Esophagus mucosa (tissue), 1 donor: ENCODE measurements at places on chromosomes 11 and 22.

- no peak for ATAC-seq
These were observed 145.6 kb downstream of the CSNK2A3 start for GRCh38 chr11:11207428-11207827.

DNA sequence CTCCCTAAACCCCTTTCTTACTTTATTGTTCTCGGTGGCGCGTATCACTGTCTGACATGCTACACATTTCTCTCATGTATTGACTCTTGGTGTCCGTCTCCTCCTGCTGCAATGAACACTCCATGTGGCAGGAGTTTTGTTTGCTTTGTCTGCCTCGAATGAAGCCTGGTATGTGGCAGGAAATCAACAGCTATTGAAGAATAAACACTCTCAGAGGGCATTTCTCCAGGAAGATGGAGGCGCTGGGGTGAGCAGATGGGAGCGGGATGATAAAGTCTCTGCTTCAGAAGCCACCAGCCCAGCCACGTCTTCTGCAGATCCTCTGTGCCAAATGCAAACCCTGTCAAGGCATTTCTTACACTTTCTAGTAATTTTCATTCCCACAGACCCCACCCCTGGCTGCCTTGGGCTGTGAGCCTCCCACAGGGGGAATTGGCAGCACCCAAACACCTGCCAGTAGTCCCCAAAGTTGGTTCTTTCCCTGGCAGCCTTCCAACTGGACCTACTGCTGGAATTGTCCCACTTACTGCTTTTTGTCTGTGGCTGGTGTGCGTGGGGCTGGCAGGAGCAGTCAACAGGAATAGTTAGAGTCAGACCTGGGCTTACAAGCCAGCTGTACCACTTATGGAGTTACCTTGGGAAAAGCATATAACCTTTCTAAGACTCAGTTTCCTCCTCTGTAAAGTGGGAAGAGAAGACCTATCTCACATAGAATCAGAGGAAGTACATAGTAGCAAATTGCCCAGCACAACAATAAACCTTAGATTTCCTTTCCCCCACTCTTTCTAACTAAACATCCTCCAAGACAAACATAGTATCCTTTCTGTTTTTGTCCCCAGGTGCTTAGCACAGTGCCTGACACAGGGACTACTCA lies 13.3 kb upstream of the IL10RA start:
- no peak for ATAC-seq

DNA sequence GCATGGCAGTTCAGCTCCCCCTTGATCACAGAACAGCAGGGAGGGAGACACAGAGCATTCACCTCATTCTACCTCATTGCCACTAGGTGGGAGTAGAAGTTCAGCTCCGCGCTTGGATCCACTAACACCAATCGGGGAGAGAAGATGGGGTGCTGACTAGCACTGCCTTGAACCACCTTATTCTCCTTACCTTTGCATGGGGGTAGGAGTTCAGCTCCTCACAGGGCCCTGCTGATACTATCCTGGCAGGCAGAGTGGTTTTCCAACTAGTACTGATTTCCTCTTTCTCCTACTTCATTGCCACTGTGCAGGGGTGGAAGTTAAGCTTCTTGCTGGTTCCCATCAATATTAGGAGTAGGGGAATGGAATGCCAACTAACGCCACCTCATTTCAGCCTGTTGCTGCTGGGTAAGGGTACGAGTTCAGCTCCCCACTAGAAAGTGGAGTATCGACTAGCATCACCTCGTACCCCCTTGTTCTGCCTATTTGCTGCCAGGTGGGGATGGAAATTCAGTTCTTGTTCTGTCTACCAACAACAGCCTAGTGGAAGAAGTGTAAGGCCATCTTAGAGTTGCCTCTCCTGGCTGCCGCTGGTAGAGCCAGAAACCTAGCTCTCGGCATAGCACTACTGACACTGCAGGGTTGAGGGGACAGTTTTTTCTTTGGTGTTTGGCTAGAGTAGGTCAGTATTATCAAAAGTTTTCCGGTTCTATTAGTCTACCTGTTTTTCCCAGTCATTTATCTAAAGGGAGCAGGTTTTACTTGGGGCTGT lies 550.9 kb upstream of the CCDC90B start:
- ATAC-seq: peak; percentile 68

DNA sequence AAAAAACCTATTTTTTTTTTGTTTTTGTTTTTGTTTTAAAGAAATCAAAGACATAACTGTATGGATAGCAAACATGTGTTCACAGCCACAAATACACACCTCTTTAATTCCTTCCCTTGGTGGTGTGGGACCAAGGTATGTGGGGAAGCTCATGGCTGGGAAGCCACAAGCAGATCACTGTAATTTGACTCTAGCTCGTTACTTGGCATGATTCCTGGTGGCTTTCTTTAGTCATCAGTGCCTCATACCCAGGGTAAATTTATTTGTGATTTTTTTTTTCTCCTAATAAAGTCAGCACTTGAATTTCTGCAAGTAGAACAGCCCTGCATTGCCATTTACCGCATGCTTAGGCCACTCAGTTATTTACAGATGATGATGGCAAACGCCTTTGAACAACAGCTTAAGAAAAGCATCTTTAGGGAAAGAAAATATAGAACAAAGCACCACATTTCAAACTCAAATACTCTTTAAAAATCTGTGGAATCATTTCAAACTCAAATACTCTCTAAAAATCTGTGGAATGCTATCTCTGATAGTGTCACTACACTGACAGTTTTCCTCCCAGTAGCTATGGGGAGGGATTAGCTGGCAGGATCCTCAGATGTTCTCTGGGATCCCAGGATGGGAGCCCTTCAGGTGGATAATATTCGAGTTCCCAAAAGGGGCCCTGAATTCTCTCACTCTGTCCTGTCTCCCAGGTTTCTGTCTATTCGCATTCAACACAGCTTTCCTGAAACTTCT lies 687.2 kb downstream of the OPCML start:
- no peak for ATAC-seq

GRCh38 chr11:63592975-63593395 lies 21.2 kb downstream of the PLAAT3 start:
- ATAC-seq: peak; percentile 63

DNA sequence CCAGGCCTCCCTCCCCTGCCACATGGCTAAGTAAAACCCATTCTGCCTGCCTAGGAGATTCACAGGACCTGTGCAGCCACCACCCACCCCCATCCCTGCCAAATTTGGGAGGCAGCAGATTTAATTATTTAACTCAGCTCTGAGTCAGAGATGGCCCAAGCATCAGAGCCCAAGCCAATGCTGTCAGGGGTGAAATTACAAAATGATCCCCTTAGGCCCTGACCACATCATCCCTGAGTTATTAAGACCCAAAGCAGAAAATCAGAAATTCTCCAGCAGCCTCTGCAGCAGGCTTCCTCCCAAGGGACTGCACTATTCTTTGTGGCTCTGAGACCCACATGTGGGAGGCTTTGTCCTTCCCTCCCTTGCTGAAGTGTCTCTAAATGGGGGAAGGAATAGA lies 52.8 kb upstream of the RRAS2 start:
- ATAC-seq: peak; percentile 69

DNA sequence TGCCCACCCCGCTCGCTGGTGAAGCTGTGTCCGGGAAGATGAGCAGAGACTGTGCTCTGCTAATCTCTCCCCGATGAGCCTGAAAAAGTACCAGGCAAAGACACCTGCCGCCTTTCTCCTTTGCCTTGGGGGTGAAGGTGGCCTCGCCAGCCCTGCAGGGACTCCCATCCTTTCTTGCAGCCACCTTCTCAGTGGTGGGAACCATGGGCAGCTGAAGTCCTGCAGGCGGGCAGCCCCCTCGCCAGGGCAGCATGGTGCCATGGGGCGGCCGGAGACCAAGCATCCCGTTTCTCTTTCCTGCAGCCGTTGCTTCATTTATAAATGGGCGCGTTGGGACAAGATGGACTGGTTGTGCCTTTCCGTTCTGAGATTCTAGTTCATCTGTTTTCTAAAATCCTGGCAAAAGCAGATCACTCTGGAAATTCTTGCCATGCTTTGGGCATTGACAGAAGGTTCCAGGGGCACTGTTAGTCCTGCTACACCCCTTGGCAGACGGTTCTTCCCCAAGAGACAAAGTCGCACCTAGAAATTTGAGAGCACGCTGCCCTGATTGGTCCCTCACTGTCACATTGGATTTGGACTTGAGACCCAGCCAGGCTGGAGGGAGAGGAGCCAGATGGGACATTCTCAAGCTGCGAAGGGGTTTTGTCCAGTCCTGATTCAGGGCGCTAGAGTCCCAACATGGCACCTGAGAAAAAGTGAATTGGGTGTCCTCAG lies 7.5 kb downstream of the CTTN start:
- no peak for ATAC-seq

GRCh38 chr11:62755086-62755615 lies 1.2 kb upstream of the ZBTB3 start:
- ATAC-seq: no peak

DNA sequence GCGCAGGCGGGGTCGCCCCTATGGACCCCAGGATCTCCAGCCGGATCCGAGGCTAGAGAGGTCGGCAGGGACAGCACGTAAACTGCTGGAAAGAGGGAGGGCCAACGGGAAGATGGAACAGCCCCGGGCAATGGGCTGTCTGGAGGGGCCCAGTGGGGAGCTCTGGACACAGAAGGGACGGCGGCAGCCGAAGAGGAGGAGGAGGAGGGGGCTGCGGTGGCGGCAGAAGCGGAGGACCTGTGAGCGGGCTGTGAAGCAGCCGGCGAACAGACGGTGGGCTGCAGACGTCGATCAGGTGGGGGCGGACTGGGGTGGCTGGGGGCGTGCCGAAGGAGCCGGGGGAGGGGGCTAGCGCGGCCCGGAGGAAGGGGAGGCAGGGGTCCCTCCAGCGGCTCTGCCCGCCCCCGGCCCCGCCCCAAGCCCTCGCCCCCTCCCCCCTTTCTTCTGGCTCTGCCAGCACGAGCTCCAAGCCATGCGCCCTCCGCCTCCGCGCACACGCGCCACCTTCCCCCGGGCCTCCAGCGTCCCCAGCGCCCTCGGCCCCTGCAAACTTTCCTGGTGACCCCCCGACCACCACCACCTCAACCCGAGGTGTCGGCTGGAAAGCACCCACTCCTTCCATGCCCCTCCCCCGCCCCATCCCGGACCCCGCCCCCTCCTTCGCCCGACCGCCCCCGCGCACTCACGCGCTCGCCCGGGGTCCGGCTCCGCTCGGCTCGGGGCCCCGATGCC lies 432 bp downstream of the TNKS1BP1 start:
- no peak for ATAC-seq

DNA sequence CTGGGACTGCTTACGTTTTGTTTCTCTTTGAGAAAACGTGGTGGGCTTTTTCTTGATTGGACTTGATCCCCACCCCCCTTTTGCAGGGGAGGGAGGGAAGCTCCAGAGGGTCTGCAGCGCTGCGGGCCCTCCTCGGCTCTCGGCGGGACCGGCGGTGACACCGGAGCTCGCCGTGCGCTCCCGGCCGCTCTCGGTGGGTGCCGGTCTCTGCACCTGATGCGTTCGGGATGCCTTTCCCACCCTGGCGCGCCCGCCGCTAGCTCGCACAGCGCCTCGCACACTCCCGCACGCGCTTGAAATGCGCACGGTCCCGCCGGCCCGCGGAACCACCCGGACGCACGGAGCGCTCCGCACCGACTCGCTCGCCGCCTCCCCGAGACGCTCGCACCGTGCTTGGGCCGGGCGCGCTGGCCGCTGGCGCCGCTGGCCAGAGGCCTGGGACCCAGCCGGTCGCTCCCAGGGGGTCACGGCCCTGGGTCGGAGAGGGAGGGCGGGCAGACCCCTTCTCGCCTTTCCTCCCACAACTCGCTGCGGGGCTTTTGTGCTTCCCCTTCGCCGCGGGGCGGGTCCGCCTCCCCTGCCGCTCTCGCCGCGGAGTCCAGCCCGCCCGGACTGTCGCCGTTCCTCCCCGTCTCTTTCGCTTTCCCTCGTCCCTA lies 1.0 kb downstream of the ZBTB16 start:
- peak; percentile 20 for ATAC-seq

- ATAC-seq: no peak
These were observed 998 bp downstream of the BAIAP2L2 start for GRCh38 chr22:38109371-38110001.

- peak; percentile 77 for ATAC-seq
These were observed 43.6 kb upstream of the HORMAD2 start for GRCh38 chr22:30036656-30037055.

- ATAC-seq: peak; percentile 37
These were observed 44.4 kb downstream of the NAT10 start for GRCh38 chr11:34149786-34150185.

GRCh38 chr11:61776561-61777075 lies 15.8 kb downstream of the TMEM258 start:
- peak; percentile 43 for ATAC-seq

GRCh38 chr11:76041208-76041607 lies 165.1 kb downstream of the WNT11 start:
- ATAC-seq: no peak

DNA sequence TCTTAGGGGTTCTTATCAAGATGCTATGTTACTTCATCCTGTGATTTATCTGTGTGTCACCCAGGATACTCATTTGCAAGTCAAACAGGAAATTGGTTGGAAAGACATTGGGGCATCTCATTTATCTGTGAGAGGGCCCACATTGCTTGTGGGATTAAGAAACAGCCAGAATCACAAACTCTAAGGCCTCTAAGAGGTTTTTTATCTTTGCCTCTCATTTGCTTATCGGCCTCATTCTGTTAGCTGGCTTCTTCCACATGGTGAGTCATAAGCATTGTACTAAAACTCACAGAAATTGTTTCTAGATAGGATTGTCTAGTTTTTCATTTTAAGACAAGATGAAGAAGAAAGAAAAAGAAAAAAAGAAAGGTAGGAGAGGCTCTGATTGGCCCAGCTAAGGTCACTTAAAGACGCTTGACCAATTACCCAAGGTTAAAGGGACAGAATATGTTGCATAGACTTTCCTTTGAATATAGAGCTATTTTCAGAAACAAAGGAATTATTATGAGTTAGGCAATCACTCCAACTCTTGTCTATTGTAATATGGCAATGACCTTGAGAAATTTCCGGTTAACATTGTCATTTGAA lies 121.9 kb downstream of the ARHGAP42 start:
- ATAC-seq: no peak

GRCh38 chr22:42236268-42236667 lies 34.2 kb downstream of the TCF20 start:
- ATAC-seq: peak; percentile 28

DNA sequence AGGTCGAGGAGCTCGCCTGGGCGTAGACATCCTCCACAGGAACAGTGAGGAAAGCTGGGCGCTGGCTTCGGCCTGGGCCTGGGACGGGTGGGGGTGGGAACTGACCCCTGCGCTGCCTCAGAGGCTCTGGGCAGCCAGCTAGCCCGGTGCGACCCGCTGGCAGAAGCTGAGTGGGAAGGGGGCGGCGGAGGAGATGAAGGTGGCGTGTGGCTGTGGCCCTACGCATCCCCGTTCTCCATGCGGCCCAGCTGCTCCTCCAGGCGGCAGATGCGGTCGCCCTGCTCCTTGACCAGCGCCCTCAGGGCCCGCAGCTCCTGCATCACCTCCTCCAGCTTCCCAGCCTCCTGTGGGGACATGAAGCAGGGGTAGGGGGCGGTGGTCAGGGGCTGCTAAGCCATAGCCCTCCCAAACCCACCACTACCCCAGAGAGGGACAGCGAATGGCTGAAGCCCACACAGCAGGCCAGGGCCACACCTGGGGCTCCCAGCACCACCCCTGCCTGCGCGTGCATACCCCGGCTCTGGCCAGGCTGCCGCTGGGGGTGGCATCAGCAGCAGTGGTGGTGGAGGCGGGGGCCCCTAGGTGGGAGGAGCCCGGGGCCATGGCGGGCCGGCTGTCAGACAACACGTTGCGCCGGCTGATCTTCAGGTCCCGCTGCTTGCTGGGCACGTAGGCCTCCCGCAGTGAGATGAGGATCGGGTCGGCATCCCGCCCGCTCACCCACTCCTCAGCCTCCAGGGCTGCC lies 848 bp upstream of the PTPRCAP start:
- peak; percentile 2 for ATAC-seq
